Articular chondrocyte of knee joint (primary cell): ENCODE measurements at places on chromosomes 3 and 15. TPM values are rescaled to one million over a fixed set of nuclear protein-coding genes. Genes with fewer than 3 reads are reported as not detected.

The OSBPL10 gene
- 32.9 and 36.9 TPM in 2 replicates for total RNA-seq

The BFSP2 gene
- total RNA-seq = not detected in 2 replicates

The ST3GAL6 gene
- 1.3 and 3.9 TPM in 2 replicates for total RNA-seq

The SCN10A gene
- not detected in 2 replicates for total RNA-seq

The ARF4 gene
- total RNA-seq = 278 and 311 TPM in 2 replicates

The CDHR4 gene
- 0.13 TPM in 1 of 2 replicates, not detected in the other for total RNA-seq

The GUCA1C gene
- total RNA-seq = not detected in 2 replicates
